ENCODE measurements at places on chromosomes 6 and 20.

DNA sequence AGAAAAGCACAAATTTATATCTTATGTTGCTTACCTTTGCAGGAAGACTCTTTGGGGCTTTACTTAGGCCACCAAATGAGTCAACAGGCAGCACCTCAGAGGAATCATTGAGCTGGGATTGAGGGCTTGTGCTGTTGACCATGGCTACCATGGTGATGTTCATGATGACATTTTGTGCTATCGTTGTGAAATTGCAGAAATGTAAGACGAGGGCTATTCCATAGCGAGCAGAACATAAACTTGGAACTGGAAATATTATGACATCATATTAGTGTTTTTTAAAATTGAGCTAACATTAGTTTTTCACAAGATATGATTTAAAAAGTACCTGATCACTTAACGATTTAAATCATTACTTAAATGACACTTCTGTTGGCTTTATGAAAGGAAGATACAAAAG, 11.8 kb downstream of the SLC17A3 start:
- no peak for DNase-seq

DNA sequence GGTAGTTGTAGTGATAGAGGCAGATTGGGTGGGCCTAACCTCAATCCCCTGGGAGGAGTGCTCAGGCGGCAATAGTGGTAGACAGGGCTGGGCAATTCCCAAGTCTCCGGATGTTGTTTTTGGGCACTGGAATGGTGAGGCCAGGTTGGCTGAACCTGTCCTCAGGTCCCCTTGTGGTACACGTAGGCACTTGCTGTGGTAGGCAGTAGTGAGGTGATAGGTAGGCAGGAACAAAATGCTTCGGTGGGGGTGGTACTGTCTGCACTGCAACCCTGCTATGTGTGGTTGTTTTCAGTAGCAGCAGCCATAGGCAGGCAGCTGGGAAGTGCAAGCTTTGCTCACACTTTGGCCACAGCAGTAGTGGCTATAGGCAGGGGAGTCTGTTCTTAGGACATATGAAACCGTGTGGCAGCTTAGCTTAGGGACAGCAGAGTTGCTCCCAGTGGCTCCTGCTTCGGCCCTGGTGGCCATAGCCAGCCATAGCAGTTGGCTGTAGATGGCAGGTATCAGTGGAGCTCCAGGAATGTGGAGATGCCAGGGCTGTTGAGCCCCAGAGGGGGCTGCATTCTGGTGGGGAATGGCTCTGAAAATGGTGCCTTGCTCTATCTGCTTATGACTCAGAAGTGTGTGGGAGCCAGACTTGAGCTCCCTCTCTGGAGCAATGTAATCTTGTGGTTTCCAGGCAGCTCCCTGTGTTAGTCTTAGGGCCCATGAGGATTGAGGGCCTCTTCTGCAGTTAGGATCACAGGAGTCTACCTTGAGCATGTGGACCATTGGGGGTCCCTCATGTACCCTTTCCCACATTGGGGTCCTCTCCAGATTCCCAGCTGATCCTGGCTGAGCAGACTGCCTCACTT, 241.8 kb upstream of the BMP2 start:
- DNase-seq: no peak

DNA sequence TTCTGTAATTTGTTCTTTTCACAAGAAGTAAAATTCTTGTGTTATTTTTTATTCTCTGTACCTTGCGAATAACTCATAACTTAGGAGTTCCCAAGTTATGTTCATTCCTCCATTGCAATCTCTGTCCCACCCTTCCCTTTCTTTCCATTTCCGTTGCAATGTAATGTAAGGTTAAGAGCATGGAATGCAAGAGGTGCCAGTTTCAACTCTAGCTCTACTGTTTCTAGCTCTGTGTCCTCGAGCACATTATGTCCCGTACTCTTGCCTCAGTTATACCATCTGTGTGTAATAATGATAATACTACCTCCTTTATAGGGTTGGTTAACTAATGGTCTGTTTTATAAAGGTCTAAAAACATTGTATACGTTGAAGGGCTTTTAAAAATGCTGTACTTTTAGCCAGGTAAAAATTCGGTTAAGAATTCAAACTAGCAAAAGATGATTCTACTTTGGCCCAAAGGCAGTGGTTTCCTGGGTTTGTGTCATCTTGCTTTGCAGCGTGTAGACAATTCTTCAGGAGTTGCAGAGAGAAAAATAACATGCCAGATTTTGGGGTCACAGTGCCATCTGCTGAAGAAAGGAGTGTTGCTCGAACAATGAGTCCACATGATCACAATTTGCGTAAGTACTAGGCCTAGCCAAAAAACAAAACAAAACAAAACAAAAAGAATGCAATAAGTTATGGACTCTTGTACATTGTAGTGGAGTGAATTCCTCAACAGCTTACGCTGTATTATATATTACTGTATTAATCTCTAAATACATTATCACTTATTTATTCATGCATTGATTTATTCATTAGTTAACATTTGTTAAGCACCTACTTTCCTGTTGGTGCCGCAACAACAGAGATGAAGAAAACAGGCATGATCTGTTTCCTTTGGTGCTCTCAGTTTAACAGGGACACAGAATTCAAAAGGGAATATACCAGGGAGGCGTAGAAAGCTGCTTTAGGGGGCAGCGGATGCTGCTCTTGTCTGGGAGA, 10.0 kb upstream of the PFDN4 start:
- no peak for DNase-seq

GRCh38 chr20:17471606-17472187, 59.5 kb downstream of the BFSP1 start:
- DNase-seq: no peak

DNA sequence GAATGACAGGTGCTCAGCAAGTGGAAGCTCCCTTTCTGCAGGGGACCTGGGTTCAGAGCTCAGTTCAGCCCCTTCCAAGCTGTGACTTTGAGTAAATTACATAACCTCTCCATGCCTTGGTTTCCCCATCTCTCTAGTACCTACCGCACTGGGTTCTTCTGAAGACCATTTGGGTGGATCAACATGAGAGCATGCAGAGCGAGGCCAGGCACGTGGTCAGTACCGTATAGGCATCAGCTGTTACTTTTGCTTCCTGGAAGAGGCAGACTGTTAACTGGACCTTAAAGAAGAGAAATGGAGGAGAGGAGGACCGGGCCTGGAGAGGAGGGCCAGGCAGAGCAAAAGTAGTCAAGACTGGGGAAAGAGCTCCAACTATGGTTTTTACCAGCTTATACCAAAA, 1.7 kb upstream of the MYLK2 start:
- DNase-seq: no peak

- no peak for DNase-seq
Observed at GRCh38 chr20:62368976-62369814, 2.1 kb upstream of the LAMA5 start.

Data from CD4-positive, alpha-beta T cell (primary cell).